ENCODE measurements at places on chromosomes 5 and 9.

GRCh38 chr9:83440641-83441040 is 97.6 kb downstream of the FRMD3 start:
- DNase-seq, result no peak

GRCh38 chr5:132064738-132065331 is 4.4 kb downstream of the IL3 start:
- peak; percentile 76 for DNase-seq

- DNase-seq, result no peak
Observed at GRCh38 chr9:36940500-36940853, 93.6 kb downstream of the PAX5 start.

DNA sequence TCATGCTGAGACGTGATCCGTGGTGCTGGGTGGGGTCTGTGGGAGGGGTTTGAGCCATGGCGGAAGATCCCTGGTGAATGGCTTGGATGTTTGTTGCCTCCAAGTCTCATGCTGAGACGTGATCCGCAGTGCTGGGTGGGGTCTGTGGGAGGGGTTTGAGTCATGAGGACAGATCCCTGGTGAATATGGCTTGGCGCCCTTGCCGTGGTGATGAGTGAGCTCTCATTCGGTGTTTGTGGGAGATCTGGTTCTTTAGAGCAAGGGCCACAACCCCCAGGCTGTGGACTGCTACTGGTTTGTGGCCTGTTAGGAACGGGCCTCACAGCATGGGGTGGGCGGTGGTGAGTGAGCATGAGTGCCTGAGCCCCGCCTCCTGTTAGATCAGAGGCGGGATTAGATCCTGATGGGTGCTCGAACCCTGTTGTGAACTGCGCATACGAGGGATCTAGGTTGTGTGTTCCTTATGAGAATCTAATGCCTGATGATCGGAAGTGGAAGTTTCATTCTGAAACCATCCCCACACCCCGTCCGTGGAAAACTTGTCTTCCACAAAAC is 31.2 kb downstream of the NKD2 start:
- no peak for DNase-seq

DNA sequence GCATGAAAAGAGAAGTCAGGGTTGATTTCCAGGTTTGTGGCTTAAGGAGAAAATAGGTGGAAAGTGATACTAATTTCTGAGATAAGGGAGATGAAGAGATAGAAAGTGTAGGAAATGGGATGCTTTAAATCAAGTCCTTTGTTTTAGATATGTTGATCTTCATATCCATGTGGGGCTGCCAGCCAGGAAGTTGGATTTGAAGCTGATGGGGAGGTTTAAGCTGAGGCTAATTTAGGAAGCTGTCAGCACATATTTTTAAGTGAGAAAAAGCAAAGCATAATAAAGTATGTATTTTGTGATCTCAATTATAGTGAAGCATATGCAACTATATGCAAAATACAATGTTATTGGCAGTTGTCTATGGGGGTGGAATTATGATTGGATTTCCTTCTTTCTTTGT is 428.4 kb downstream of the CSNK1G3 start:
- DNase-seq, result no peak
